ENCODE measurements at places on chromosomes 3 and 15. TPM values are rescaled to one million over a fixed set of nuclear protein-coding genes. Genes with fewer than 3 reads are reported as not detected.

Gene ARNT2
- 1.6 TPM for total RNA-seq

Gene GOLGA6A
- total RNA-seq = not detected

Gene RAP2B
- 15.0 TPM for total RNA-seq

Gene POC1A
- 9.8 TPM for total RNA-seq

Gene FBXL22
- 0.39 TPM for total RNA-seq

Gene SI
- not detected for total RNA-seq

Gene TP63
- total RNA-seq = 26.5 TPM
